Activated T-cell treated with anti-CD3 and anti-CD28 coated beads, Interleukin-2, amount 50 U/mL, for 24 hours (primary cell): ENCODE measurements at places on chromosomes 7 and 10.

- no peak for DNase-seq
Observed at GRCh38 chr7:82865856-82866255, 296.8 kb downstream of the PCLO start.

- DNase-seq: no peak
Observed at GRCh38 chr10:116787053-116787659, 44.8 kb upstream of the HSPA12A start.

- no peak for DNase-seq
Observed at GRCh38 chr7:38699471-38699870, 68.3 kb upstream of the AMPH start.

DNA sequence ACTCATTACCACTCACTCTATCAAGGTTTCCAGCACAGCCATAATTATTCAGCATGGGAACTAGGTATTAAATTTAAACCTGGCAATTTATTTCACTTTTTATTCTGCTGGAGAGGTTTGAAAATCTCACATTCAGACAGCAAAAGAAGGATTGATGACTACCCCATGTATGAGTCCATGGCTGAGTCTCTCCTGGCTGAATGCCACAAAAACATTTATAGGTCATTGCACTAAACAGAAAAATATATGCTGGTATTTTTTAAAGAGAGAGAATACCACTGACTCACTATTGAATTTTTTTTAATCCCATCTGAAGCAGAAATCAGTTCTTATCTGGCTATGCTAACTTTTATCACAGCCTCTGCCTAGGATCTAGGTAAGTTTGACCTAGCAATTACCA lies 336.3 kb downstream of the PPP1R3A start:
- DNase-seq: no peak

- no peak for DNase-seq
Observed at GRCh38 chr7:156895024-156895780, 2.2 kb upstream of the LMBR1 start.

- DNase-seq: no peak
Observed at GRCh38 chr10:126251778-126252407, 136.4 kb downstream of the ADAM12 start.

GRCh38 chr10:66925896-66926715 lies at the start of gene LRRTM3:
LRRTM3 (plus strand) TSS chr10:66926036.
- DNase-seq: no peak

GRCh38 chr7:47912332-47912731 lies 35.9 kb downstream of the PKD1L1 start:
- DNase-seq: no peak

DNA sequence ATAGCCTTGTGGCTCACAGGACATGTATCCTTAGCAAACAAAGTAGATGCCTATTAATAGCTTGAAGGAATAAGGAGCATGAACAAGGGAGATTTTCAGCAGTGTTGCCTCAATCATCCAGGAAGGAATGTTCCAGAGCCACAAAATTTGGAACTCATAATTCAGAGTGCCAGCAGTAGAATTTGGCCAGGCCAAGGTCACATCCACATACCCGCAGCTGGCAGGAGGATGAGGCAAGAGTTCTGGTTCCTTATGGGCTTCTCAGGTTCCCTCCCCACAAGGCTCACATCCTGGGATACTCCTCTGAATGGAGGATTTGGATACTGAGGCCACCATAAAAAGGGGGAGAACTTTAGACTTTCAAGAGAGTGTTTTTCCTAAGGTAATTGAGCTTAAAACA lies 45.8 kb downstream of the SUFU start:
- DNase-seq: no peak

GRCh38 chr10:7819121-7819460 lies 786 bp downstream of the TAF3 start:
- DNase-seq: no peak

DNA sequence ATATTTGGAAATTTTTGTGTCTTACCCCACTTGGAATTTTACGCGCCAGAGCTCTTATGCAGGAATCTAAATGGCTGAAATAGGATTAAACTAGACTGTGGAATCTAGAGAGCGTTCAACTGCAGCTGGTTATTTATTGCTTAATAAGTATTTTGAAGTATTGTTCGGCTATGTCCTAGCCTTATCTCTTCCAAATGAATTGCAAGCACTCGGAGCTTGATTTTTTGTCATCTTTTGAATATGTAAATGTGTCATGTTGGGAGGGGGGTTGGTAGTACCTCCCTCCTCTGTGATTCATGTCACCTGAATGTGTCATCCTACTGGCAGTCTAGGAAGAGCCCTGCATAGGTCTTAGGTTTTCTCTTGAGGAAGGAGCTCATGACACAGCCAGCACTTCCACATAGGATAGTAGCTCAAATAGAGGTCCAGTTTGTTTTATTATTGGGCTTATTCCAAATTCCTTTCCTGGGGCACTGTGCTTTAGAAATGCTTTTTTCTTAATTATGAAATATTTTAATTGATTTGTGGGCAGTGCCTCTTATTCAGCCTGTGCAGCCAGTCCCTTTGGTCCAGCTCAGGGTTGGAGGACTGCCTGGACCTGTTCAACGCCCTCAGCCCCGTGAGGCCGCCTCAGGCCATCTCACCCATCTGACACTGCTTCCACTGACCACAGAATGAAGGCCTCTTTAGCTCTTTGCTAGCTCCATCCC lies 22.5 kb upstream of the TRIL start:
- DNase-seq: no peak

GRCh38 chr10:92697663-92698511 lies 8.1 kb downstream of the HHEX start:
- no peak for DNase-seq

GRCh38 chr7:63023182-63023787 lies 975.4 kb upstream of the ZNF722 start:
- DNase-seq: no peak
